Renal cortex interstitium (tissue), 15 donors: ENCODE measurements at places on chromosomes 3 and 15. TPM values are rescaled to one million over a fixed set of nuclear protein-coding genes. Genes with fewer than 3 reads are reported as not detected.

The THRB gene
- 33.9 TPM for polyA plus RNA-seq

- DNase-seq: no peak
Measured at GRCh38 chr3:39052583-39052982, 767 bp downstream of the WDR48 start.

GRCh38 chr3:28765194-28765593, 416.6 kb upstream of the AZI2 start:
- DNase-seq: no peak

DNA sequence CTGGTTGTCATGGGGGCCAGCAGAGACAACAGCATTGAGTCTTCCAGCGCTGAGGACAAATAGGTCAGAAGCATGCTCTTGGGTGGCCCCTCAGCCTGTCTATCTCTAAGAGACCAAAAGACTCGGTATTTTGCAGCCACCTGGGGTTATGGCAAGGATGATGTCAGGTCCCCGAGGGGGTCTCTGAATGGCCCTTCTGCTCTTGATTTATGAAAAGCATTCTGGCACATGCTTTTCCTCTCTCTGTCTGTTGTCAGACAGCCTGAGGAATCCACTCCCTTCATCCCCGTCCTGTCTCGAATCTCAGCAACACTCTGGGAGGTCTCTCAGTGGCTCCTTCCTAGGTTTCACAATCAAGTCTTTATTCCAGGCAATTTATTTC, 156.6 kb upstream of the RGMA start:
- DNase-seq: no peak

DNA sequence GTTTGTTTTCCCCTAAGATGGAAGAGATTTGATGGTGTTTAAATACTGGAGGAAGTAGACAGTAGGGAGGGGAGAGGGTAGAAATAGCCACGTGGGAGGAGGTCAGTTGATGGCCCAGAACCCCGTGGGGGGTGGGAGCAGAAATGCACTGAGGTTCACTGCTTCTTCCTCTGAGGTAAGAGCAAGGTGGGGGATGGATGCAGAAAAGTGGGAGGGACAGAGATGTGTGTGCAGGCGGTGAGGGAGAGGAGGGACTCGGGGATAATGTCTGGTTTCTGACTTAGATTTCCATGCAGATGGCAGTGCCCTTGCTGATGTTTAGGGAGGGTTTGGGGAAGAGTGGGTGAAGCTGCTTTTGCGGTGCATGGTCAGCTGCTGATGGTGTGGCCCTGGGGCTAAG, 102.9 kb downstream of the ARNT2 start:
- DNase-seq: no peak

DNA sequence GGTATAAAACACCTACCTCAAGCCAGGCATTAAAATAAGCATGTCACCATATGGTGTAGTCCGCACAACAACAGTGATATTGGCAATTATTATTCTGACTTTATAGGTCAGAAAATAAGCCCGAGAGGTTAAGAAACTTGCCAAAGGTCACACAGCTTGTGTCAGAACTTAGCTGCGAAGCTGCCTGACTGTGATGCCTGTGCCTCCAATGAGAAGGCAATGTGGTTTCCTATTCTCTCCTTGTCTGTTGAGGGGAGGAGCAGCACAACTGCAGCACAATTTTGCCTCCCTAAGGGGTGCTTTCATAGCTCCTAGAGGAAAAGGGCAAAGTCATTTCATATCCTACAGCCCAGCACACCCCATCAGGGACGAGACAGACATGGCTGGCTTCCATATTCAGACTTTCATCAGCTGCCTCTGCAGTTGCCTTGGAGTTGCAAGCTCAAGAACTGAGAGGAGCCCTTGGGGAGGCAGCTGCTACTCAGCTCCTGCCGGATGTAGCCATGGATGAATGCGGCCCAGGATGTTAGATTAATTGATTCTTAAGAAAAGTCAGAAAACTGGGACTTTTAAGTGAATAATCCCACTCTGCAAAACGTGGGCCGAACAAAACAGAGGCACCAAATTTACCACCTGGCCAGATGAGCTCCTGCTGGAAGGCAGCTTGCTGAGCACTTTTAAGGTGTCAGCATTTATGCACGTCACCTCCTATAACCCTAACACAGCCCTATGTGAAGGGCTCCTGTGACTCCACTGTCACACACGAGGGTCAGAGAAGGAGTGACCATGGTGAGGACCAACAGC, 38.5 kb downstream of the MYO5C start:
- no peak for DNase-seq
